ENCODE measurements at places on chromosomes 2 and 18.

GRCh38 chr18:74446178-74446577 is 10.9 kb downstream of the DIPK1C start:
- DNase-seq = no peak

DNA sequence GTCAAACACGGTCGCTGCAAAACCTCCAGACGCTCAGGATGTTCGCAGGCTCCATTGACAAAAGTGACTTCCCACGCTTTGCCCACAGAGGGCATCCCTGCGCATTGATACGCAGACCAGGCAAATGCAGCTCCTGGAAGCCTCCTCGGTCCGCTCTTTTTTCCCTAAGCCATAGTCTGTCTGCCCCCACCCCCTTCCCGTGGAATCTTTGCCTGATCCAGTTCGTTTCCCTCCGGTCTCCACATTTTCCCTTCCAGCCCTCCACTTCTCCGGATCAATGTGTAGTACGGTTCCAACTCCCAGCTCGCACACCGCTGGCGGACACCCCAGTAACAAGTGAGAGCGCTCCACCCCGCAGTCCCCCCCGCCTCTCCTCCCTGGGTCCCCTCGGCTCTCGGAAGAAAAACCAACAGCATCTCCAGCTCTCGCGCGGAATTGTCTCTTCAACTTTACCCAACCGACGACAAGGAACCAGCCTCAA is at the start of gene DCC:
DCC (plus strand) TSS at position 307 of the 481 bp plus-strand sequence. CDS start 591 bp downstream, outside the sequence.
- no peak for DNase-seq

DNA sequence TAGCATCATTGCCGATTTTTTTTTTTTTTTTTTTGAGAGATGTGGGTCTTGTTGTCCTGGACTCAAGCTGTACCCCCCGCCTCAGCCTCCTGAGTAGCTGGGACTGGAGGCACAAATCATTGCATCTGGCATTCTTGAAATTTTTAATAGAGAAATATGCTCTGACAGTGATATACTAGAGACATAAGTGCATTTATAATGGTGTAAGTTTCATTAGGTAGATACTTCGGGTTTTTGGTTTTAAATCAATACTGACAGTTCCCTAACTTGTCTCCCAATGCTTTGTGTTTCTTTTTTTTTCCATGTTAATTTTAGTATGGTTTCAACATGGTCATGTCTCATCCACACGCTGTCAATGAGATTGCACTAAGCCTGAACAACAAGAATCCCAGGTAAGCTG is 138.7 kb downstream of the PRPF40A start:
- DNase-seq = no peak

DNA sequence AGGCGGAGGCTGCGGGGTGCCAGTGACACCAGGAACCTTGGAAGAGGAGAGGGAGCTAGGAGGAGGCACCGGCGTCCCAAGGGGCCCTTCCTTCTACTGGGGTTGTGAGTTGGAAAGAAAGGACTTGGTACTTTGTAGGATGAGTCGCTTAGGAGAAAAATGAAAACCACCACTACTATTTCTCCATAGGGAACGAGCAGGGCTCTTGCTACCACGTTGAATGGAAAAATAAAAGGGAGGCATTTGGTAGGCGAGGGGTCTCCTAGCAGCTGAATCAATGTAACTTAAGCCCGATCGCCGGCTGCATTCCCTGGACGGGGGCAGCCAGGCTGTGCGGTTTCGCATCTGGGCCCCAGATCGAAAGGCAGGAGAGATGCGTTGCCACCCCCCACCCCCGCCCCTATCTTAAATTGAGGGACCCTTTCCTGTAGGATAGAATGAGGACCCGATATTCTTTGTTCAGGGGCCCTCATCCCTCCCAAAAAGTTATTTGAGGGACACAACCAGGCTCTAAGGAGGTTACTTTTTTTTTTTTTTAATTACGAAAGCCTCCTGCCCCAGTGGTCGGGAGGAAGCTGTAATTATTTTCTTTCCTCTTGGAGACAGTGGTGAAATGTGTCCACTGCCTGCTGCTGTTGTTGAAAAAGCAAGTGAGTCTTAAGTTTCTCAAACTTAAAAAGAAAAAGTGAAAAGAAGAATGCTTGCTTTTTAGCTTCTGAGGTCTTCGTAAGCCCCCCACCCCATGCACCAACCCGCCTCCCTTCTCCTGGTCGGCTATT is 1.3 kb downstream of the IGFBP2 start:
- no peak for DNase-seq

DNA sequence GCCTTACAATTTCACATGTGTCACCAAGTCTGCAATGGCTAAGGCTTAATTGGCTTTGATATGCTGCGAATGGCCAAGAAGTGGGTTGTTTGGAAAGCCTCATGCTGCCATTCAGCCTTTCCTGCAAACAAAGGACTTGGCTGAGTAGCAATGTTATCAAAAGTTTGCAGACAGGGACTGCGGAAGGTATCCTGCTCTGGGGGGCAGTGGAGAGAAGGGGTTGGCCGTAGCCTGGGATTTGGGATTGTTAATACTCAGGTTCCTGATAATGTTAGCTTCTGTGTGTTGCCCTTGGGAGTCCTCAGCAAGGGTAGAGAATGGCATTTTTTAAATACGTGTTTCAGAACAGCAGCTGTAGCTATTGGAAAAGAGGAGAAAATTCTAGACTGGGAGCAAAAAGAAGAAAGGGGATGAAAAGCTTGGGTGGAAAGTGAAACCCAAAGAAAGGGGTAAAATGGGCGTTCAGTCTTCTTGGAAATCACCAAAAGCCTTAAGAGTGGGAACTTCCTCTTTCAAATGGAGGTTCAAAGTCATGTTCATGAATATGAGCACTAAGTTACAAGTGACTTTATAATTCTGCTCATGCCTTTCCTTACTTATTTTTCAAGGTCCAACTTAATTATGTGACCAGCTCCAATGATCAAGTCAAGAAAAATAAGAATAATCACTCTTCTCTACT is 325.1 kb downstream of the RNF144A start:
- DNase-seq = no peak

GRCh38 chr2:128525653-128526052 is 207.0 kb upstream of the HS6ST1 start:
- DNase-seq = no peak

All from RWPE2 (cell line).